ENCODE measurements at places on chromosomes 16 and 17.

DNA sequence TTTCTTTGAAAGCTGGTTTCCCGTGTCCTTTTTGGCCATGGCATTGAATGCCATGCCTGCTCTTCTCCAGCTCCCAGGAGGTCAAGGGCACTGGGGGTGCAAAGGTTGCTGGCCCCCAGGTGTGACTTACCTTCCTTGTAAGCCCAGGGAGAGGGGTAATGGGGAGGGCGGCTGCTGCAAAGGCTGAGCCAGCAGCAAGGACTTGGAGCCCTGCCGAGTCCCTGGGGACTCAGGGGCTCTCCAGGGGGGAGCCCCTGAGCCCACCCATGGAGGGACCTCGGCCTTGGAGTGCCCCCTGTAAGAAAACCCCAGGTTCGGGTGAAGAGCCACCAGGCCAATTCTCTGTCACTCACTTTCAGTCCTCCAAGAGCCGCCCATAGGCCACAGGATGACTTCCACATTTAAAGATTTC, 5.9 kb upstream of the CCL22 start:
- DNase-seq, result no peak

GRCh38 chr16:66970775-66971720, 10.0 kb downstream of the CES3 start:
- no peak for DNase-seq

DNA sequence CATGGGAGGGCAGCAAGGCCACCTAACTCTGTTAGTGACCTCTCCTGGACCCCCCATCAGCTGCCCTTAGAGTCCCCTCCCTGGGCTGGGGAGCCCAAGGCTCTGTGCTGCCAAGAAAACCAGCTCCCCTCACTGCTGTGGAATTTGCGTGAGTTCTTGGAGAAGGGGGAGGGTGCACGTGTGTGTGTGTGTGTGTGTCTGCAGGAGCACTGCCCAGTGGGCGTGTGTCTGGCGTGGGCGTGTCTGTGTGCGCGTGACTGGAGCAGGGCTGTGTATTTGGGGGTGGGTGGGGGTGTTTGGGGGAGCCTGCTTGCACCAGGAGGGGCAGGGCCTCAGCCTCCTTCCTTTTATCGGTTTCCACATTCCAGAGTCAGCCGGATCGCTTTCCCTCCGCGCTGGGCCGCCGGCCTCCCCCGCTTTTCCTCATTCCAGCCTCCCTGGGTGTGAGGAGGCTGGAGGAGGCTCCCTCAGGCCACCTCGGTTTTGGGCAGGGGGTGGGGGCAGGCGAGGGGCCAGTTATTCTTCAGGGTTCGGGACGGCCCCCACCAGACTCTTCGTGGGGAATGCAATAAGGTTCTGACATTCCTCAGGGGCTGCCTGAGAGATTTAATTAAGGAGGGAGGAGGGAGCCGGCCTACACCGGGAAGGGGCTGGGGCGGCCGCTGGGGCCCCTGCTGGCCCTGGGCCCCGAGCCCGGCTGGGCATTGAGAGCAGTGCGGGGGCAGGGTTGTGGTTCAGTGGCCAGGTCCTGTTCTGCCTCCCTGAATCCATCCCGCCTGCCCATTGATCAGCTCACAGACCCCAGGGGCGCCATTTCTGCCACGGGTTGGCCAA, 2.5 kb downstream of the VASN start:
- peak; percentile 53 for DNase-seq

DNA sequence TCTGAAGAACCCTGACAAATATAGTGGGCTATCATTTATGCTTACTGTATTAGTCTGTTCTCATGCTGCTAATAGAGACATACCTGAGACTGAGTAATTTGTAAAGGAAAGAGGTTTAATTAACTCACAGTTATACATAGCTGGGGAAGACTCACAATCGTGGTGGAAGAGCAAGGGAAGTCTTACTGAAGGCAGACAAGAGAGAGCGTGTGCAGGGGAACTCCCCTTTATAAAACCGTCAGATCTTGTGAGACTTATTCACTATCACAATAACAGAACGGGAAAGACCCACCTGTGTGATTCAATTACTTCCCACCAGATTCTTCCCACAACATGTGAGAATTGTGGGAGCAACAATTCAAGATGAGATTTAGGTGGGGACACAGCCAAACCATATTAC, 526.8 kb upstream of the GOT2 start:
- no peak for DNase-seq

Measured in caudate nucleus (tissue), 63 donors.